ENCODE measurements at places on chromosomes 12 and 14.

DNA sequence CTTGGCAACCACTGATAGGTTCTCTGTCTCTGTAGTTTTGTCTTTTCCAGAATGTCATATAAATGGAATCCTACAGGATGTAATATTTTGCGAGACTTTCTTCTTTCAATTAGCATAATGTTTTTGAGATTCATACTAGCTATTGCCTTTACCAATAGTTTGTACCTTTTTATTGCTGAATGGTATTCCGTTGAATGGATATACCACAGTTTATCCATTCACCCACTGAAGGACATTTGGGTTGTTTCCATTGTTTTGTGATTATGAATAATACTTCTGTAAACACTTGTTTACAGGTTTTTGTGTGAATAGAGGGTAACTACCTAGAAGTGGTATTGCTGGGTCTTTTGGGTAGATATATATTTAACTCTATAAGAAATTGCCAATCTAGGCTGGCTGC is 26.3 kb downstream of the GLT8D2 start:
- H3K36me3 ChIP-seq, result no peaks in the 10 kb centered on the region
- no peak overlapping the region for H3K27ac ChIP-seq

DNA sequence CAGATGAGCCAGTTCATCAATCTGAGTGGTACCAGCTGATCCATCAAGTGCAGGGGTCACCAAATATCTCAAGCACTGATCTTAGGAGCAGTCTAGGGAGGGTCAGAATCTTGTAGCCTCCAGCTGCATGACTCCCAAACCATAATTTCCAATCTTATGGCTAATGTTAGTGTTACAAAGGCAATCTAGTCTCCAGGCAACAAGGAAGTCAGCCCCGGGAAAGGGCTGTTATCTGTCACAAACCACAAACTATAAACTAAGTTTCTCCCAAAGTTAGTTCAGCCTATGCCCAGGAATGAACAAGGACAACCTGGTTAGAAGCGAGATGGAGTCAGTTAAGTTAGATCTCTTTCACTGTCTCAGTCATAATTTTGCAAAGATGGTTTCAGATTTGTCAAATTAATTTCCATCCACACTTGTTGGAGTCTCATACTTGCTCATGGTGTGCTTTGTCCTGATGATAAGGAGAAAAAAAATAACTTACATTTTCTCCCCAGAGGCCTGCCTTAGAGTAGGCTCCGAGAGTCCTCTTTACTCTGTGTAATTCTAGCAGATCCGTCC is 3.9 kb upstream of the ABHD4 start:
- H3K27ac ChIP-seq, result no peak overlapping the region
- H3K36me3 ChIP-seq, result no peaks in the 10 kb centered on the region
- H3K27me3 ChIP-seq, result no peaks in the 10 kb centered on the region
- DNase-seq, result no peak
- no peak overlapping the region for H3K4me3 ChIP-seq
- H3K4me1 ChIP-seq, result peaks cover 15% of the 10 kb centered on the region

DNA sequence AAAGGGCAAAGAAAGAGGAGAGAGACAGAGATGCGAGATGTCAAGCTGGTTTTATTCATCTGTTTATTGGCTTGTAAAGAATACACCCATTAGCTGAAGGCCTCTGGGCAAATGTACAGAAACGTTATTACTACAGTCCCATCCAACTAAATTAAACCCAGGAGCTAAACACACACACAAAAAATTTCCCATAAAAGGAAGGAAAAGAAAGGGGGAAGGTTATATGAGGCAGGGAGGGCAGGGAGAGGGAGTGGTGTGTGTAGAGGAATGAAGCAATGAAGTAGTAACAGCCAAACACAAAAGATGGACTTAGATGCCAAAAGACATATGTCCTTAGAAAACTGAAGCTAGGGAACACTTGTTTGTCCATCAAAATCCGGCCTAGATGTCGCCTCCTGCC is 3.1 kb upstream of the MFAP5 start:
- DNase-seq, result no peak
- no peak overlapping the region for H3K4me3 ChIP-seq
- H3K36me3 ChIP-seq, result no peaks in the 10 kb centered on the region
- peaks cover 8% of the 10 kb centered on the region for H3K4me1 ChIP-seq
- H3K27ac ChIP-seq, result no peak overlapping the region

DNA sequence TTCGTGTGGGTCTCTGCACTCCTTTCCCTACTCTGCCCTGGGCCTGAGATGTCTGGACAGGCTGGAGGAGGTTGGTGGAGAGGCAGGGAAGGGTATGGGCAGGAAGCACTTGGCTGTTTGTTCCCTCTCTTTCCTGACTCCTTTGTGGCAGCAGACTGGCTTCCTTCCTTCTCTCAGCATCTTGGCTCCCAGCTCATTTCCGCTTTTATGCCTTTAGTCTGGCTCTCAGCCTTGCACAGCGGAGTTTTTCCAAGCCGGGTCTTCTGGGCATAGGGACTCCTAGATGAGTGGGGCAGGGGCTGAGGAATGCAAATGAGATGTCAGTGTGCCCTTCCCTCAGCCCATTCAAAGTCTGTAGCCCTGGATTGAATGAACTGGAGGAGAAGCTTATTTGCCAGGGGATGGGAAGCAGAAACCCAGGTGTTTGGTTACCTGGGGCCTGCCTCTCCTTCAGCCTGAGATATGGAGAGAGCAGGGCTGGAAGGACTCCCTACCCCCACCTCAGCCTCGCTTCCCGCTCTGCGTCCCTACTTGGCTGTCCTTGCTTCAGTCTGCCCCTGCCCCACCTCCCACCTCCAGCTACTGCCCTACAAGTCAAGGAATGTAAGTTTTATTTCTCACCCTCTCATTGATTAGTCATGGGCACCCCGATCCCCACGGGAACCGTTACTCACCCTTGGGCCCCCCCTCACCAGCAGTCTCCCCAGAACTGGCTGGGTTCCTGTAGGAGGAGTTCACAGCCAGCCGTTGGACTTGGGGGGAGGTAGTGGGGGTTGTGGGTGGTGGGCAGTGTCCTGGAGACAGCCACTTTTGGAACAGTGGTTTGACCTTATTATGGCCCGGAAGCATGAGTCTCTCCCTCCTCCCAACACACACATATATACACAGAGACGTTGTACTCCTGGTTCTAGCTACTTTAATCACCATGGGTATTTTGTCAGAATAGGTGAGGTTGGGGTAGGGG is 9.3 kb upstream of the ITGA5 start:
- H3K27ac ChIP-seq, result peak overlapping the region; percentile 39
- peaks cover 25% of the 10 kb centered on the region for H3K4me1 ChIP-seq
- H3K27me3 ChIP-seq, result no peaks in the 10 kb centered on the region

GRCh38 chr12:94954029-94954685 is 49.3 kb downstream of the NDUFA12 start:
- H3K4me3 ChIP-seq, result no peak overlapping the region
- H3K27ac ChIP-seq, result no peak overlapping the region
- no peaks in the 10 kb centered on the region for H3K36me3 ChIP-seq
- no peaks in the 10 kb centered on the region for H3K27me3 ChIP-seq
- no peak for DNase-seq

GRCh38 chr14:104852280-104852663 is 12.8 kb upstream of the CEP170B start:
- H3K4me1 ChIP-seq, result no peaks in the 10 kb centered on the region
- H3K27ac ChIP-seq, result no peak overlapping the region
- no peak for DNase-seq
- no peaks in the 10 kb centered on the region for H3K36me3 ChIP-seq

DNA sequence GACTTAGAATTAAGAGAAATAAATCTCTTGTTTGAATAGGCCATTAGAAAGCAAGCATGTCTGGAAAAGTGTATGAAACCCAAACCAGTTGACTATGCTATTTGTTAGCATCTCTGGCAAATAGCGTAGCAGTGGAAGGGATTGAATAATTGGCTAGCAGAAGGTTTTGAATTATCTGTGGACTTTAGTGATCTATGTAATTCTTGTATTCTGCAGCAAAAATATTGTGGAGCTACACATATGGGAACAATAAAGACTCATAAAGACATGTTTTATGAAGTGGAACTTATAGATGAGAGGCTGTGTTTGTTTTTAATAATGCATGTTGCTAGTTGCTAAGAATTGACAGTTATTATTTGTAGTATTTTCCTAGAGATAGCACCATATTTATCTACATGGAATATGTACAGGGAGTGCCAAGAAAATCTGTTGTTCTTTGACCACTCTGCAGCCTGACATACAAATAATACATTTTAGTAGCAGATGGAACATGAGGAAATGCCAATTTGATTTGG is 4.7 kb downstream of the SRGAP1 start:
- no peak overlapping the region for H3K27ac ChIP-seq
- H3K36me3 ChIP-seq, result no peaks in the 10 kb centered on the region
- H3K27me3 ChIP-seq, result no peaks in the 10 kb centered on the region
- H3K4me3 ChIP-seq, result no peak overlapping the region

DNA sequence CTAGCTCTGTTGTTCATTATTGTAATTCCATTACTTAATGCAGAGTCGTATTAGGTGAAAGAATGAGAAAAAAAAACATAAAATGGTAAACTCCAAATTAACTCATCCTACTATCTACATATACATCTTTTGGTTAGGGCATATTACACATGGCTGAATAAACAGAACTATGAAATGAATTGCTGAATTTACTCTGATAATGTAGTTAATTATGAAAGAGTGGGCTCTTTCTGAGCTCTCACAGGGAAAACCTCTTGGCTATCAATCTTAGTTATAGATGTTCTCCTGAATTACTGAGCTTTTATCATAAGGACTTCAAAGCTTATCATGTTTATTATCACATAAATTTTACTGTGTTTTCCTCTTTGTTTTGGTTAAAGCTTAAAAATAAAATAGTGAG is 798.5 kb upstream of the MDGA2 start:
- no peak overlapping the region for H3K27ac ChIP-seq
- no peak for DNase-seq
- no peaks in the 10 kb centered on the region for H3K27me3 ChIP-seq
- H3K4me3 ChIP-seq, result no peak overlapping the region
- no peaks in the 10 kb centered on the region for H3K4me1 ChIP-seq
- H3K36me3 ChIP-seq, result no peaks in the 10 kb centered on the region

GRCh38 chr12:103441437-103442181 is 54.2 kb downstream of the C12orf42 start:
- H3K4me3 ChIP-seq, result no peak overlapping the region
- H3K27ac ChIP-seq, result no peak overlapping the region
- H3K4me1 ChIP-seq, result no peaks in the 10 kb centered on the region
- no peaks in the 10 kb centered on the region for H3K36me3 ChIP-seq
- no peak for DNase-seq

GRCh38 chr14:102063808-102064429 is 22.9 kb downstream of the HSP90AA1 start:
- H3K4me1 ChIP-seq, result peaks cover 7% of the 10 kb centered on the region
- no peaks in the 10 kb centered on the region for H3K27me3 ChIP-seq
- no peak overlapping the region for H3K27ac ChIP-seq

DNA sequence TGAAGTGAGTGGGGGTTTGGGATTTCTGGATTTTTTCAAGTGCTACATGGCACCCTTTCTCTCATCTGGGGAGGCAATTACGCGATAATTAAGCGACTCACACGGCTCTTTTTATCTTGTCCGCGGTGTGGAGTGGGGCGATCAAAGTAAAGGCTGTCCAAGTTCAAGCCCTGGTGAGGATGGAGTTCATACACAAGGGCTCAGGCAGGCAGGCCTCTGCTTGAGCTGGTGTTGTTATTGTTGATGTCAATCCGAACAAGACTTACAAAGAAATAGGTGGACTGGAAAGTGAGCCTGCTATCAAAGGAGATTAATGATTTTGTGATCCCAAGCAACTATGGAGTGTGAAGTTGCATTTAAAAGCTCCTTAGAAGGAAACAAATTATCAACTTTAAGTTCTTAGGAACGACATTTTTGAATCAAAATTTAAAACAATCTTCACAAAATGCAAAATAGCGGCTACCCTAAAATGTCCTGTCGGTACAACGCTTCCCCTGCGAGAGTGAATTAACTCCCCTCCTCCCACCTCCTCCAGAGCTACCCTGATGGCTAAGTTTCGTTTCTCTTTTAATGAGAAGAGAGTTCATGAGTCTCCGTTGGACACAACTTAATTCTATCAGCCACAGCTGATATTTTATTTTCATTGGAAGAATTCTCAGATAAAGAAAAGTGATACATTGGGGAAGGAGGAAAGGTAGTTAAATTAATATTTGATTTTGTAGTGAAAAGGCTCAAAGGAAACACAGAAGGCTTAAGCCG is 5.9 kb downstream of the FOXA1 start:
- no peak overlapping the region for H3K27ac ChIP-seq
- H3K27me3 ChIP-seq, result peaks cover 100% of the 10 kb centered on the region
- H3K36me3 ChIP-seq, result no peaks in the 10 kb centered on the region
- peaks cover 19% of the 10 kb centered on the region for H3K4me1 ChIP-seq
- H3K4me3 ChIP-seq, result no peak overlapping the region
- DNase-seq, result no peak

DNA sequence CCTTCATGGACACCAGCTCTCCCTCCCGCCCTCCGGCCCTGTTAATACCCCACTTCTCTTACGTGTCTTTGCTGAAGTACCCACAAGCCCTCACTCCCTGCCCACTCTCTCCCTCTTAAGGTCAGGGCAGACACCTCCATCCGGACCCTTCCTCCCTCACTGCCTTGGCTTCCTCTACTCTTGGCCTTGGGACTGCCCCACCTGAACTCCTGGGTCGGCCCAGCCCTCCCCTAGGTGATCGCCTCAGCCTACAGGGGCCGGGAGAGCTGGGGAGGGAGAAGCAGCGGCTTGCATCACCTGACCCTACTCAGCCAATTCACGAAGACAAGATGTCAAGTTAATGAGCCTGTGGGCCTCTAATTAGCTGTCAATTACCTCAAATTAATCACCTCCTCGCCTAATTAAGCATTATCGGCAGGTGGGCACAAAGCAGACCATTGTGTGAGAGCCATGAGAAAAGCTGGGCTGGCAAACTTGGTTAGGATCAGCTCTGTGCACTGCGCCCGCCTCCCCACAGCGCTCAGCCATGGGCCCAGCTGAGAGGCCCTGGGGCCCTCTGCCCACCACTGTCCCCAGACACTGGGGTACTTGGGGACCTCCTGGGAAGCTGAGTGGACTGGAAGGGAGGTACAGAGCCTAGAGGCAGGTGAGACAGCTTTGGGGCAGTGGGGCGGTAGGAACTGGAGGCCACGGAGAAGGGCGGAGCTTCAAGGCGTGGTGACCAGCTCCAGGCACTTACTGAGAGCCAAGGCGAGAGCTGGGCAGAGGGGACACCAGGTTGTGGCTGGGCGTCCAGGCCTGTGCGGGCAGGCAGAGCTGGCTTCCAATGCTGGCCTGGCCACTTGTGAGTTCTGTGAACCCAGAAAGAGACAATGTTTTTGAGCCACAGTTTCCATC is 25.1 kb upstream of the VSX2 start:
- H3K27ac ChIP-seq, result no peak overlapping the region
- DNase-seq, result no peak
- no peaks in the 10 kb centered on the region for H3K36me3 ChIP-seq
- peaks cover 6% of the 10 kb centered on the region for H3K4me1 ChIP-seq
- no peaks in the 10 kb centered on the region for H3K27me3 ChIP-seq

DNA sequence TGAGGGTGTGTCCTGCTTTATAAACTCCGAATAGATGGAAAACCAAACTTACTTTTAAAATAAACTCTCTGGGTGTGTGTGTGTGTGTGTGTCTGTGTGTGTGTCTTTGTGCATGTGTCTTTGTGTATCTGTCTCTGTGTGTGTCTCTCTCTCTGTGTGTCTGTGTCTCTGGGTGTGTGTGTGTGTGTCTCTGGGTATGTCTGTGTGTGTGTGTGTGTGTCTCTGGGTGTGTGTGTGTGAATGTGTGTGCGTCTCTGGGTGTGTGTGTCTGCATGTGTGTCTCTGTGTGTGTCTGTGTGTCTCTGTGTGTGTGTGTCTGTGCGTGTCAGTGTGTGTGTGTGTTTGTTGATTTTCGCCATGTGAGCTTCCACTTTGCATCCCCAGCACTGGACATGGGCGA is 9.2 kb downstream of the RAN start:
- no peak for DNase-seq
- H3K4me3 ChIP-seq, result no peak overlapping the region
- H3K27ac ChIP-seq, result no peak overlapping the region
- no peaks in the 10 kb centered on the region for H3K4me1 ChIP-seq

Measured in heart left ventricle (tissue), 16 donors.